ENCODE measurements at places on chromosomes 4 and X.

- DNase-seq: no peak
Observed at GRCh38 chr4:3414421-3415279, 27.1 kb upstream of the HGFAC start.

DNA sequence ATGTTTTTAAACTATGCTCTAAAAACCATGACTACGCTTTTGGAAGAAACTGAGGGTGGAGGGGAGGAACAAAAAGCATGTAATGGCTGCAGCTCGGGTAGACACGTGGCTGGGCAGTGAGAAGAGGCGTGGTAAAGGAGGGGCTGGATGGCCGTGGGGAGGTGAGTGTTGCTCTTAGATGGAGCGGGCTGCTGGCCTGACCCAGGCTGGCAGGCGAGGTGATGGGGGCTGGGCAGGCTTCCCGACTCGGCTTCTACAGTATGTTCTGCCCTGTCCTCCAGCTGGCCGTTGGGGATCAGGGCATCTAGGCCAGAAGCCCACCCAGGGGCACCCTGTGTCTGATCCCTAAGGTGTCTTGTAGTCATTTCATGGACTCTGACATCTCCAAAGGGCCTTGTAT lies 60.7 kb downstream of the EFHC2 start:
- DNase-seq: no peak

DNA sequence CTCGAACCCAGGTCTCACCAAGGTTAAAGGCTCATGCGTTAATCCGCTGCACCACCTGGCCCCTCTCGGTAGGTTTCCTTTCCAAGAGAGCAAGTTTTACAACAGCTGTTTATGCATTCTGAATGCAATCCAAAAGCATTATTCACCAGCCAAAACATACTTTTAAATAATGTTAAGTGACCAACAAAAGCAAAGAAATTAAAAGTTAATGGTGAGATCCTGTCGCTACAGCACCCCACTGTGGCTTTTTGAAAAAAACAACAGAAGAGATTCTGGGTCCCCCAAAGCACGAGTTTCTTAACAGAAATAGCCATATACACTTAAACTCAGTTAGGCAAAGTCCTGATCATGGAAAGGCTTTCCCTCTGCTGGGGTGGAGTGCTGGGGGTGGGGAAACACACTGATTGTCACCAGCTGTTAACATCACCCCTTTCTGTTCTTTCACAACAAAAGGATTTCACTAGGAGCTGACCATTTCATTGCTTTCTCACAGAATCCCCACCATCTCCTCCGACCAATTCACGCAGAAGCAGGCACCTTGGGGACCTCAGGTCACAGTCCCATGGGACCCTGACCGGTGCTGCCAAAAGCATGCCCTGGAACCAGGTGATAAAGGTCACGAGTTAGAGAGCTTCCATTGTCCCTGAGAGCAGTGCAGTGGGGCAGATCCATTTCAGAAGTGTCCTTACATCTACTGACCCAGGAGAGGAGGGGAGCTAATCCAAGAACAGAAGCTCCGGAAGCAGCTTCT lies 51.2 kb downstream of the ZNF827 start:
- DNase-seq: no peak

GRCh38 chrX:19514791-19515614 lies at the start of gene MAP3K15:
Gene MAP3K15 (minus strand): TSS chrX:19515508. CDS start chrX:19515261, 247 bp downstream.
- DNase-seq: no peak

- no peak for DNase-seq
Observed at GRCh38 chr4:92299152-92299551, 4.6 kb upstream of the GRID2 start.

DNA sequence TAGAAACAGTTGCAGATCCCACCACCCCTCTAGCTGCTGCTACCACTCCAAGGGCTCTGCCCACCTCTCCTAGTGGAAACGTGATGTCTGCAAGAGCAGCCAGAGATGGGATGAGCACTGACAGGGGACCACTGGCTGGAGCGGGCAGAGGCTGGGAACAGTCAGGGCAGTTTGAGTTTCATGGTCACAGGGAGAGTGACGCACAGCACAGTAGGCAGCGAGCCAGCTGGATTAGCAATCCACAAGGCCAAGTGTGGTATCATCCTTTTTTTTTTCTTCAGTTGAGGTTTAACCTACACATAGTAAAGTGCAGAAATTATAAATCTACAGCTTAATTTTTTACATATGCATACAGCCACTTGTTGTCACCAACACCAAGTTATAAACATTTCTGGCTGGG lies 6.4 kb upstream of the SCML2 start:
- no peak for DNase-seq

DNA sequence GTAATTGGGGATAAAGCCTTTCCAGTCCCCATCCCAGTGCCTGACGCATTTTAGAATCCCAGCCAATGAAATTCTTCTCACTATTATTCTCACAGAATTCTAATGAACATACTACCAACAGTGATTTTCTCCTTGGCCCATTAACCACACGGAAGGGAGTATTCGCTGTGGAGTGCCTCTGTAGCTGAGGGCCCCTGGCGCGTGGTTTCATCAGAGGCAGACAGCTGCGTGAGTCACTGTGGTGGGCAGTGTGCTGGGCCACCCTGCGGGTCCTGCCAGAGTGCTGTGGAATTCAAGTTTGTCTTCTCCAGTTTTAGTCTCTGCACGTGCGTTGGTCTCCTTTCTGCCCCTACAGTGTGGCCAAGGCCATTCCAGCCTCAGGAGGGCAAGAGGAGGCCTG lies 335.4 kb upstream of the FAT1 start:
- DNase-seq: no peak

- no peak for DNase-seq
Observed at GRCh38 chr4:6342530-6343293, 73.1 kb downstream of the WFS1 start.

- DNase-seq: no peak
Observed at GRCh38 chr4:13137390-13137789, 346.8 kb downstream of the RAB28 start.

DNA sequence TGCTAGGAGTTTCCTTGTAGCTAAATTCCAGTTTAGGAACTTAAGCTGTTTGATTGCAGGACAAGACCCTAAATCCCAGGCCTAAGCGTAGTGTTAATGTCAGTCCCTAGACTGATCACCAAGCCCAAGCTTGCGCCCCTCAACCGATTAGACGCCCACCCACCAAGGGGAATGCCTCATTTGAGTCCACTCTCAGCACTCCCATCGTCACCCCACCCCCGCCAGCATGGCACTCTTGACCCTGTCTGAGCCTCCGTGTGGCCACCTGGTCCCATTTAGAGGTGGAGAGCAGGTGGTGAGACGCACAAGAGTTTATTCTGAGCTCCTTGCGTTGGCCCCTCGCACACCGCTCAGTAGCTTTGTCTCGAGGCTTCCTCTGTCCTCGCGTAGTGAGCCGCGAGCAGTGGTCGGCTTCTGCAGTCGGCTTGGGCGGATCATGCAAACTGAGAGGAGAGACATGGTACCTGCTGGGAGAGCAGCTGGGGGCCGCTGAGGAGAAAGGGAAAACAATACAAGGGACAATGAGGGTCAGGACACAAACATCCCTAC lies 48.5 kb upstream of the ZNF157 start:
- DNase-seq: no peak

- DNase-seq: no peak
Observed at GRCh38 chr4:65580551-65580950, 89.7 kb downstream of the EPHA5 start.

DNA sequence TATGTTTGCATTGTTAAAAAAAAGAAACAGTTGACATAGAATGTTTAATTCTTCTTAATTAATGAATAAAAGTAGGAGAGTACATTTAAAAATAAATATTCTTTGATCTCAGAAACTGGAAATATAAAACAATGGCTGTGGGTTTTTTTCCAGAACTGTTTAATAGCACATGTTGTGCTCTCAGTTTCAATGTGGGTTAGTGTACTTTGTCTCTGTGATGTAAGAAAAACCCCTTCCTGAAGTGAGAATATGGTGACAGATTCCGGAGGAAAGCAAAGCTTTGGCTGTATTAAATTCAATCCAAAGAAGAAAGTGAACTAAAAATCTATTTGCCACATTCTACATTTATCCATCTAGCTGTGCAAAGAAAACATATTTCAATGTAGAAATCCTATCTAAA lies 261.9 kb upstream of the ADGRL3 start:
- no peak for DNase-seq

DNA sequence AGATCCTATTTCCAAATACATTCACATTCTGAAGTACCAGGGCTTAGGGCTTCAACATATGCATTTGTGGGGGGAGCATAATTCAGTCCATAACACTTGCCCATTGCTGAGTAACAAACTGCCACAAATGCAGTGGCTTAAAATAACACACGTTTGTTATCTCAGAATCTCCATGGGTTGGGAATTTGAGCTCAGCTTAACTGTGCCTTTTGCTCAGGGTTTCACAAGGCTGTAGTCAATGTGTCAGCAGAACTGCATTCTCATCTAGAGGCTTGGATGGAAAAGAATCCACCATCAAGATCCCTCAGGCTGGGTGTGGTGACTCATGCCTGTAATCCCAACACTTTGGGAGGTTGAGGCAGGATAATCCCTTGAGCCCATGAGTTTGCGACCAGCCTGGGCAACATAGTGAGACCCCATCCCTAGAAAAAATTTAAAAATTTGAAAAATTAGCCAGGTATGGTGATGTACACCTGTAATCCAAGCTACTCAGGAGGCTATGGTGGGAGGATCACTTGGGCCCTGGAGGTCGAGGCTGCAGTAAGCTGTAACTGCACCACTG lies 25.8 kb upstream of the TBL1X start:
- DNase-seq: no peak

GRCh38 chr4:142324572-142324971 lies 521.5 kb downstream of the INPP4B start:
- no peak for DNase-seq

GRCh38 chrX:112868586-112868985 lies 28.0 kb upstream of the AMOT start:
- DNase-seq: no peak

DNA sequence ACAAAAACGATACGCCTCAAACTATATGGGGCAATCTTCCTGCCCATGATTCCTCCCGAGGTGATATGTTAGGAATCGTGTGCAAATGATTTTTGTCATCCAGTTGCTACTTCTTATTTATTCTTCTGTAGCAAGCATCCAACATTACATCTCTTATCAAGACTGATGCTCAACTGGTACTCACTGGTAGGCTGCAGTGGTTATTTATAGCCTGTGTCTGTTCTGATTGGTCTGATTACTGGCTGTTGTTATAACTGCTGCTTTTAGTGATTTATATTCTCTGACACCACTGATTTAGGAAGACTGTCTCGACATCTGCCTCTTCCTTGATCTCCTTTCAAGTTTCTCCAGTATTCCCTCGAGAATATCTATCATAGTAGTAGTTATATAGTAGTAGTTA lies 165.8 kb downstream of the LARP7 start:
- DNase-seq: no peak

GRCh38 chr4:6824071-6824470 lies 41.5 kb downstream of the KIAA0232 start:
- no peak for DNase-seq

- DNase-seq: no peak
Observed at GRCh38 chr4:40270609-40271008, 64.5 kb upstream of the CHRNA9 start.

DNA sequence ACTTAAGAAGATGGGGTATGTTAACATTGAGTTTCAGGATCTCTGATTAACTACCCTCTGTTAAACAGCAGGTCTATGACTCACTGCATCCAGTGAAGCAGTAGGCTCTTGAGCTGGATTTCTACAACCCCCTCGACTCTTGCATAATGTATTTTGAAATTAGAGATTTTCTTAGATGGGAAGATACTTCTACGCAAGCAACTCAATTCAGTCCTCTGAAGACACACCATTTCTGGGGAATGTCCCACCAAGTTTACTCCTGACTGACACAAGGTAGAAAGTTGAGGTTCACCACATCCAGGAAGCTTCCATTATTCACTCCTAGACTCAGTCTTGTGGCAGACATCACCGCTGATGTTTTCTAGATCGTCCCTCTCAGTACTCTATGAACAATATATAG lies 12.9 kb downstream of the PALLD start:
- DNase-seq: no peak

DNA sequence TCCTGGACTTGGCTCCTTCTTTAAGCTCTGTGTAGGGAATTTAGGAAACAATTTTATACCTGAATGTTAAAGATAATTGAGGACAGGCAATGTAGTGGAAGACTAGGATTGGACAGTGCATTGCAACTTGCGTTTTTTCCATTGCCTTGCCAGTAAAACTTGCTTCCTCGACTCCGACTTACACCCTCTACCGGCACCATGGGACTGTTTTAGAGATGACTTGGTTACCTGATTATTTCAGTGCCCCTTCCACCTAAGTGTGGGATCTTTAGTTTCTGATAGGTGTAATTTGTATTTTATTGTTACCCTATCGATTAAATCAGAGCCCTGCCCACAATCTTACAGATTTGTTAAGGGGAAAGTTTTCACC lies 1.2 kb downstream of the PRPS1 start:
- no peak for DNase-seq

- DNase-seq: no peak
Observed at GRCh38 chr4:45442466-45442865, 681.4 kb downstream of the GABRG1 start.

DNA sequence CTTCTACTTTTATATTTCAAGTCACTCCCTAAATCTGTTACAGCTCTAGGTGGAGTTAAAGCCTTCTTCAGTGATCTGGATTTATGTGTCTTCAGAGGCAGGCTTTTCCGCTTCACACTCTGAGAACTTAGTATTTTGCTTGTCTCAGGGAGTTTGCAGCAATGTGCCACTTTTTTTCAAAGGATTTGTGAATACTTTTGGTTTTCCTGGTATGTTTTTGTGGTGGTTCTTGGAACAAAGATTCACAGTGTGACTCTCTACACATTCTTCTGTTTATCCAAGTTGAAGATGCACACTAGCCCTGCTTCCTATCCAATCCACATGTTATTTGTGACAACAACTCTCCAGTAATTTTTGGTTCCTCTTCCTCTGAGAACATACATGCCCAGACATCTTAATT lies 1253.7 kb downstream of the TECRL start:
- no peak for DNase-seq

DNA sequence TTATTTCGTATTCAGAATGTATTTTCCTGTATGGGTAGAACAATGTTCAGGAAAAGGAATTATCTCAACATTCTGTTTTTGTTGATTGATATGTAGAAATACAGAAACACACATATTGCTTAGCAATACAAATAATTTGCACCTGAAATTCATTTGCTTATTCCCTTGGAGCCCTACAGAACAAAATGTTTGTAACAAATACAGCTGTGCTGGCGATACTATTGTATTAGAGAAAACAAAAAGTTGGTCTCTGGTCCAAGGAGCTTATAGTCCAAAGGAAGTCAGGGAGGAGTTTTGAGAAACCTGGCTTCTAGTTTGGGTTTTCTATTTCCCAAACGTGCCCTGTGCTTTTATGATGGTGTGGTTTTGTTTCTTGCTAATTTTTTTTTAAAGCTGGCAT lies 37.8 kb upstream of the CAPN6 start:
- DNase-seq: no peak
